ENCODE measurements at places on chromosomes 5 and 9. TPM values are rescaled to one million over a fixed set of nuclear protein-coding genes. Genes with fewer than 3 reads are reported as not detected.

DNA sequence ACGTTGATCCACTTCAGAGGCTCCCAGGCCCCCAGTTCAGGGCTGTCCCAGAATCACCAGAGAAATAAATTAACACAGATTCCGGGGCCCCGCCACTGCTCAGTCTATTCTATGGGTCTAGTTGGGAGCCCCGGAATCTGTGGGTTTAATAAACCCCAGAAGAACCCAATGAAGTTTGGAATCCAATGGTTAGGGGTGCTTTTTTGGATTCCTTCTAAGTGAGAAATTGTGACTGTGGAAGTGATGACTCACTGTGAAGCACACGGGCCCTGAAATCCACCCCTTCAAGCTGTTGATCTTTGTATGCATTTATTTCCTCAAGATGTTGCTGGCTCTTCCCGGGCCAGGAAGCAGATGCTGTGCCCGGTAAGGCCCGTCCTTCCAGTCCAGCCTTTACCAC lies 57.3 kb upstream of the SLC28A3 start:
- peak; percentile 64 for DNase-seq

GRCh38 chr9:135365013-135365768 lies 114.4 kb upstream of the PPP1R26 start:
- no peak for DNase-seq

GRCh38 chr5:86565197-86565789 lies 52.4 kb upstream of the COX7C start:
- DNase-seq = no peak

KYAT1 gene
- 7.7 TPM for total RNA-seq

DNA sequence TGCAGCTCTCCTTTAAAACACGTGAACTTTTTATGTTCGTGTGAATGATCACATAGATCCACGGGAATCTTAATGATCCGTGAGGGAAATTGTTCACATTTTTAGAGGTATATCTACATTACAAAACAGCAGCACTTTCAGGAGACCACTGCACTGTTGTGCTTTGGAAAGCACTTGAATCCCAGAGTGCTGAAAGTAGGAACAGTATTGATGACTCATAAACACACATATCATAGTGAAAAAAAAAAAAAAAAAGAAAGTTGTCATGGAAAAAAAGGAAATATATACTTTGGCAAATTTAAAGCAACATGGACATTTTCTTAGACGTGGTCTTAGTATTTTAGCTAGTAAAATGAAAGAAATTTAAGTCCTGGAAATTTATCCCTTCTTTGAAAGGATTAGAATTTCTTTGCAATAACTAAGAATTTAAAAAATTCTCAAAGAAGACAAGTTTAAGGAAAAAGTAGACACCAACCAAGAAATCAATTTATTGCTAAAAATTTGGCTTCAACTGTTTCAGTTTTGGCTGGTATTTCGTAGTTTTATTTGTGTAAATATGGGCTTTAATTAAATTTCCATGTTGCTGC lies 55.4 kb downstream of the ADGRV1 start:
- DNase-seq = peak; percentile 50

- no peak for DNase-seq
These were observed 127.1 kb downstream of the ADAMTSL1 start for GRCh38 chr9:18601026-18601425.

ORM2 gene
- total RNA-seq = not detected

GRCh38 chr5:151469386-151469785 lies 22.0 kb downstream of the SLC36A1 start:
- DNase-seq = no peak

MAMDC2 gene
- 0.37 TPM for total RNA-seq

DNA sequence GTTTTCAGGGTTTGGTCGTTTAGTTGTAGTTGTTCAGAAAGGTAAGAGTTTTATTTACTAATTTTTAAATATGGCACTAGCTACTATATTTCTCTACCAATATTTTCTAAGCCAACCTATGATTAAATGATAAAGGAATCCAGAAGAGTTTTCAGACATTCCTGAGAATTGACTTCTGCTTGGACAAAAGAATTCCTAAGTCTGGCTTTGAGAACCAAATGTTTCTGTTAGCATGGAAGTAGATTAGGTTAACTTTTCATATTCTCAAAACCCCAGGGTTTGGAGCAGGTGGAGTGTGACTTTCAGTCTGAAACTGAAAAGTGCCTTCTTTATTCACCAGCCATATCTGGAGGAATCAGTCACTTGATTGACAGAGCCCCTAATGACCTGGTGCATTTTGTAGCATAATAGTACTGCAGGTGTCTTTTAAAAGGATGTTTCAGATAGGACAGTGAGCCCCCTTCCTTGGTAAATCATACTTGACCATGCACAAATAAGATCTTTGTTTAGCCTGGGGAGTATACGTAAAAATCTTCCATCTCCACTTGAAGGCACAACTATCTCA lies 457.0 kb upstream of the ZNF462 start:
- no peak for DNase-seq

GRCh38 chr5:60673334-60673733 lies 26.6 kb downstream of the DEPDC1B start:
- no peak for DNase-seq

C5orf46 gene
- total RNA-seq = 3.3 TPM

TEK gene
- total RNA-seq = 0.26 TPM

ZMYND19 gene
- total RNA-seq = 46.8 TPM

- peak; percentile 96 for DNase-seq
These were observed 10.4 kb downstream of the LRRC8A start for GRCh38 chr9:128892221-128892921.

ASS1 gene
- 2.7 TPM for total RNA-seq

- DNase-seq = no peak
These were observed 150.8 kb downstream of the DOCK8 start for GRCh38 chr9:365436-365835.

DNA sequence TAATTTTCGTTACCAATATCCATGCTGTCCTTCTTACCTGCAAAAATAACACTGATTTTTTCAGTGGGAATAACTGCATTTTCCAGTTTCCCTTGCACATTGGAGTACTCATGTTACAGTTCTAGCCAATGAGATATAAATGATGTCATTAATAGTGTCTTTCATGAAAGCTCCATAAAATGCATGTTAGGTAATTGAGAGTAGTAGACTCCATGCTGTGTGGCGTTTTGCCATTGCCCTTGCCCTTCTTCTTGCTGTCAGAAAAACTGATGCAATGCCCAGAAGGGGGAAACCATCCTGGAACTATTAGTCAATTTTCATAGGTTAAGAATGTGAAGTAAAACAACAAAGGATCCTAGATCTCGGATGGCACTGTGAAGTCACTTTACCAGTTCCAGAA lies 1765.3 kb downstream of the EFNA5 start:
- no peak for DNase-seq

CDH6 gene
- not detected for total RNA-seq

- no peak for DNase-seq
These were observed 108.5 kb downstream of the MVB12B start for GRCh38 chr9:126435105-126435504.

GRCh38 chr9:110072597-110073355 lies 135.2 kb downstream of the C9orf152 start:
- no peak for DNase-seq

TLR4 gene
- 15.5 TPM for total RNA-seq

GRCh38 chr9:109012009-109012875 lies 1.1 kb downstream of the CTNNAL1 start:
- peak; percentile 94 for DNase-seq

B4GALT1 gene
- 23.6 TPM for total RNA-seq

DNA sequence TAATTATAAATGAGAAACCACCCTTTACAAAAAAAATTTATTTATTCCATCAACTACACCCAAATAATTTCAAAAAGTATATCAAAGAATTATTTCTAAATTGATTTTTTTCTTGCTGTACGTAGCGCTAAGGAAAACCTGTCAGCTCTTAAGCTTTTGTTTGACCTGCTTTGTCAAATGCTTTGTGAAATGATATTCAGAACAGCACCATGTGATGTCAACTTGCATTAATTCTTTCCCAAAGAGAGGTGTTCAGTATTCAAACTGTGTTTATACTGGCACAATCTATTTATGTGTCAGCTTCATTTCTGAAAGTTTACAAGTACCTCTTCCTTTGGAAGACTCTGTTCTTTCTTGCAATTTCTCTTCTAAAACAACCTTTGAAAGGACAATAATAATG lies 12.0 kb upstream of the ARSB start:
- DNase-seq = no peak

DNA sequence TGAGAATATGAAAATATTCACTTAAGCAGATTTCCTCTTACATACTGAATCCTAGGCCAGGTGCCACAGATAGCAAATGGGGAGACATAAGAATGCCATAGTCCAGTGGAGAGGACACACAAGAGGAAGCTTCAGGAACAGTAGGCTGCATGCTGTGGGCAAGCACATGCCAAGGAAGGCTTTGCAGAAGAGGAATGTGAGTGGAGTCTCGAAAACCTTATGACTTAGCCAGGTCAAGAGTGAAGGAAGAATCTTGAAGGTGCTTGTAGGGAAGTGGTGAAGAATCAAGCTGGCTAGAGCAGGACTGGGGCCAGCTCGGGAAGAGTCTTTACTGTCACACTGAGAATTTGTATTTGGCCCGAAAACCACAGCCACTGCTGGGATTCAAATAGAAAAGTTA lies 20.4 kb downstream of the RPS23 start:
- DNase-seq = no peak

GADD45G gene
- not detected for total RNA-seq

PCDHGB4 gene
- 10.2 TPM for total RNA-seq

DNA sequence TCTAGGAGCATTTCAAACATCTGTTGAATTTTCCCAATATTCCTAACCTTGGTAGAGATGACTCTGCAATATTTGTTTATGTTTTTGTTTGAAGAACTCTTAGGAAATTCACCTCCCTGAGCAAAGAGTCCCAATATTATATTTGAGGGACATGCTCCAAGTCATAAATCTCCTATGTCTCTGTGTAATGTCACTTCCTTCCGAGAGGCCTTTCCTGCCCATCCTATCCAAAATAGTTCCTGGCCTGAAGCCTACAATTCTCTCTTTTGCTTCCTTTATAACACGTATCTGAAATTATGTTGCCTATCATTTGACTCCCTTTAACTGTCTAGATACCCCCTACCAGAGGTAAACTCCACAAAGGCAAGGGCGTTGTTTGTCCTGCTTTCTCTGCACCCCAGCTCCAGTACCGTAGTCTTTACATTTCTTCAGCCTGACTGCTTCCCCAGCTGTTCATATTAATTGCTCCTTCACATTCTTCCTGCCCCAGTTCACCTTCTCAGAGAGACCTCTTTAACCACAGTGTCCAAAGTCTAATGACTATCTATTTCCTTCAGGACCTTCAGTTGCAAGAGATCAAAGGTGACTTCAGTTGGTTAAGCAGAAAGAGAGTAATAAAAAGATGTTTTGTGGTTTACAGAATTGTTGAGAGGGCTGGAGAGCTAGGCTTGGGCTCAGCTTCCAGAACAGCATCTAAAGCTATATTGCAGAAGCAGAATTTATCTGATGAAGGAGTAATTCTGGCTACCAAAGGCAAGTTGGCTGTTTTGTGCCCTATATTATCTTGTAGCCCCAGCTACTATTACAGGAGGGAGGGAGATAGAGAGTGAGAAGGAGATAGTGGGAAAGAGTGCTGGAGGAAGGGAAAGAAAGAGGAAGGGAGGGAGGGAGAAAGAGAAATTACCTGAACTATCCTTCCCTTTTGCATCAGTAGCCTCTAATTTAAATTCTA lies 109.3 kb upstream of the TMEM161B start:
- DNase-seq = peak; percentile 16

BRINP1 gene
- total RNA-seq = not detected

- DNase-seq = no peak
These were observed 330.2 kb upstream of the NREP start for GRCh38 chr5:112087222-112087621.

DNA sequence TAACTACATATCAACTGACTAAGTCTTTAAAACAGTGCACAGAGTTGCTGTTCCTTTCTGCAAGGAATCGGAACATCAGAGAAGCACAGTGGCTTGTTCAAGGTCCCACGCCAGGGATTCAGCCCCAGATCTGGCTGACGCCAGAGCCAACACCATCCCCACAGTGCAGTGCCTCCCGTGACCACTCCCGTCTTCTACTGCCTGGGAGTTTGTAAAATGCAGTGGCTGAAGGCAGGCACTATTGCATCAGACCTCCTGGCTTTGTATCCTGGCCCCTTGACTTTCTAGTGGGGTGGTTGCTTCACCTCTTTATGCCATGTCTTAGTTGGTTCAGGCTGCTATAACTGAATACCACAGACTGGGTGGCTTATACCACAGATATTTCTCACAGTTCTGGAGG lies 131.0 kb downstream of the NSG2 start:
- no peak for DNase-seq

CKMT2 gene
- total RNA-seq = not detected

DNA sequence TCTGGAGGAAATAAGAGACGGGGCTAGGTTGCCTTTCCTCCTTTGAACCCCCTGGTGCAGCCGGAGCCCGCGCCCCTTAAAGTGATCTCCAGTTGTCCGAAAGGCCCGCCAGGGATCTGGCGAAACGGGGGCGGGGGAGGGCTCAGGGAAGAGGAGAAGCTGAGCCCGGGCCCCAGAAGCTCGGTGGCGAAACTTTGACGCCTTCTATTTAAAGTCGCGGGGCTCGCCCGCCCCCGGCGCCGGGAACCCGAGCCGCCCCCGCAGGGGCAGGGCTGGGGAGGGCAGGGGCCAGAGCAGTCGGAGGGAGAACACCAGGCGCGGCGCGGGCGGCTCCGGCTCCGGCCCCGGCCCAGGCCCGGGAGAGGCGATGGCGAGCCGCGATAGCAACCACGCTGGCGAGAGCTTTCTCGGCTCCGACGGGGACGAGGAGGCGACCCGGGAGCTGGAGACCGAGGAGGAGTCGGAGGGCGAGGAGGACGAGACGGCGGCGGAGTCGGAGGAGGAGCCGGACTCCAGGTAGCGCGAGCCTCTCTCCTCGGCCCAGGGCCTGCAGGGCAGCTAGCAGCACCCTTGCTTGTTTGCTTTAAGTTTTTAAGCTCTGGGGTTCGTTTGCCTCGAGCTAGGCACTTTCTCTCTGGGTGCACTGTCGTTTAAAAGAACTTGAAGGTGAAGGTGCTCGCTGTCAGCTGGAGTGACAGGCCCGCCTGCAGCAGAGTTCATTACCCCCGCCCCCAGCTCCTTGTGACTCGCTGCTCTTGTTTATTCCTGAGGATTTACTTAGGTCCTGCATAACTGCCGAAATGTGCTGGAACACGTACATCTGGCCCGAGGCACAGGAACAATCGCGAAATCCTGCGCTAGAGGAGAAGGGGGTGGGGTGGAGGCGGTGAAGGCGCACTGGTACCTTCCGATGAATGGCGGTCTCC lies at the start of gene CMYA5:
CMYA5 (plus strand) TSS at position 296 of the 926 bp plus-strand sequence; CDS start at position 368, 72 bp downstream.
- no peak for DNase-seq

DNA sequence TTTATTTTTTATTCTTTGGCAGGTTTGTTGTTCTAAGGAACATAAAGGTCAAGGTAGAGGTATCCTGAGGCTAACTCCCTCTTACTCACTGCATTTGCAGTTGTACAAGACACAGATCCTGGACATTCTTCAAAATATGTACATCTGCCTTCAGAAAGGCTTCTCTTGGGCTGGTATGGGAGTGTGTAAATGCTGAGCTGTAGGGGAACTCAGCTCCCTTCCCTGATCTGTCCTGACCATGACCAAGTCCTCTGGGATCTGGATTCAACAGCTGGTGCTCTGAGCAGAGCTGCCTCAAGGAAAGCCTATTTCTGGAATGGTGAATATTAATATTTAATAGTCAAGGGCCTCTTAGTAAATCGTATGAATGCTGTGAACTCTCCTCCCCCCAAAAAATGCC lies 117.4 kb downstream of the PRKACG start:
- DNase-seq = no peak

WDR38 gene
- not detected for total RNA-seq

Measured in HT1080 (cell line).